T-helper 1 cell (primary cell): ENCODE measurements at places on chromosomes 13 and 19.

DNA sequence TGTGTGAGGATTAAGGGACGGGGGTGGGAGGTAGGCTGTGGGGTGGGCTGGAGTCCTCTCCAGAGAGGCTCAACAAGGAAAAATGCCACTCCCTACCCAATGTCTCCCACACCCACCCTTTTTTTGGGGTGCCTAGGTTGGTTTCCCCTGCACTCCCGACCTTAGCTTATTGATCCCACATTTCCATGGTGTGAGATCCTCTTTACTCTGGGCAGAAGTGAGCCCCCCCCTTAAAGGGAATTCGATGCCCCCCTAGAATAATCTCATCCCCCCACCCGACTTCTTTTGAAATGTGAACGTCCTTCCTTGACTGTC, 5.5 kb downstream of the FOSB start:
- DNase-seq, result no peak

DNA sequence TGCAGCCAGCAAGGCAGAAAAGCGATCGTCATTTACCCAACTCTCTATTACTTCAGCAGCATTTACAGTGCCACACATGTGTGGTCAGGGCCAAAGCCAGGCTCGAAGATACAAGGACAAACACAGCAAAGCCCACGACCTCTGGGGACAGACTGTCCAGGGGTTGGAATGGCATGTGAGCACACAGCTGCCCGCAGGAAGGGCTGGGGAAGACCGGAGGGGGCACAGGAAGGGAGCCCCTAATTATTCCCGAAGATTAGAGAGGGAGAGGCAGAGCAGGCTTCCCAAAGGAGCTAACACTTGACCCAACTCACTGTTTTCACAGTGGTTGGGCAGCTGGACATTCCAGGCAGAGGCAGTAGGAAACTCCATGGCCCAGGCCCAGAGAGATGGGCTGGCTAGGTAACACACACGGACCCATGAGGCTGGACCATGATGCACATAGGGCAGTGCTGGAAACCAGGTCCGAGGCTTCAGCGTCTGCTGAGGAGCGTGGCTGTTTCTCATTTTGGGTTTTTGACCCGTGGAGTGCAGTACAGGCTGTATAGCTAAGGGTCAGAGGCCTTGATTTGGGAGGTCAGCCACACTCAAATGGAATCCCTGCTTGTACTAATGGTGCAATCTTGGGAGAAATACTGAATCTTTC, 179.8 kb downstream of the FOXO1 start:
- no peak for DNase-seq

GRCh38 chr13:47886314-47886713, 114.8 kb downstream of the SUCLA2 start:
- DNase-seq, result peak; percentile 79

- DNase-seq, result no peak
Observed at GRCh38 chr13:31930901-31931522, 100.6 kb upstream of the FRY start.

GRCh38 chr19:50720181-50720920, 749 bp upstream of the SHANK1 start:
- DNase-seq, result no peak

DNA sequence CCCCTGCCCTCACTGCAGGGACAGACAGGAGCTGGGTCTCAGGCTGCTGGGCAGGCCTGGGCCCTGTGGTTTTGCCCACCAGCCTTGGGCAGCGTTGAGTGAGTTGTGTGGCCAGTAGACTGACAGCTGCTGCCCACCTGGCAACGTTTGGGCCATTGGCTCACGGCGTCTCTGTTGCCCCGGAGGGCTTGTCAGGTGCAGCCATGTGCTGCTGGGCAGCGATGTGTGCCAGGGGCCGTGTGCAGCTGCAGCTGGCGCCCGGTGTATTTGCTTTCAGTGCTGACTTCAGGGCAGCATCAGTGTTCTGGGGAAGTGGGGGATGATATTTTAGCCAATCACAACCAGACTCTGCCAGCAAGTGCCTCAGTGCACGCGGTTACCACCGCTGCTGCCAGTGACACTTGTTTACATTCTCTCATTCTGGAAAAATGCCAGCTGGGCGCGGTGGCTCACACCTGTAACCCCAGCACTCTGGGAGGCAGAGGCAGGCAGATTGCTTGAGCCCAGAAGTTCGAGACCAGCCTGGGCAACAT, 10.6 kb downstream of the FZR1 start:
- DNase-seq, result peak; percentile 31

- DNase-seq, result no peak
Observed at GRCh38 chr13:67844574-67844973, 614.4 kb upstream of the PCDH9 start.

DNA sequence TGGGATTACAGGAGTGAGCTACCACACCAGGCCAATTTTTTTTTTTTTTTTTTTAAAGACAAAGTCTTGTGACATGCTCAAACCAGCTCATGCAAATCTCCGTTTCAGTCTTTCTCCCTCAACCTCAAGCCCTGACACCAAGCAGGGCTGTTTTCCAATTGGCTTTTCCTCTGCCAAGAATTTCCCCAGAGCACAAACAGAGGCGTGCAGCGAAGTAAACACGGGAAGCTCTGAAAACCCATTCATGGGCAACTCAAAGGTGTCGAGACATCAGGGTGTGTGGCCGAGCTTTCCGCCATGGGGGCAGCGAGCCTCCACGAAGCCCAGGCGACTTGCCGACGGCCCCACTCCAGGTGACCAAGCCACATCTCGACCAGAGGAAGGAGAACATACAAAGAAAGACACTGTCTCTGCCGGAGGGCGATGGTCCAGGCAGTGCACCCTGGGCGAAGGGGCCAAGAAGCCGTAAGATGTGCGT, 70.0 kb downstream of the INSR start:
- DNase-seq, result no peak

DNA sequence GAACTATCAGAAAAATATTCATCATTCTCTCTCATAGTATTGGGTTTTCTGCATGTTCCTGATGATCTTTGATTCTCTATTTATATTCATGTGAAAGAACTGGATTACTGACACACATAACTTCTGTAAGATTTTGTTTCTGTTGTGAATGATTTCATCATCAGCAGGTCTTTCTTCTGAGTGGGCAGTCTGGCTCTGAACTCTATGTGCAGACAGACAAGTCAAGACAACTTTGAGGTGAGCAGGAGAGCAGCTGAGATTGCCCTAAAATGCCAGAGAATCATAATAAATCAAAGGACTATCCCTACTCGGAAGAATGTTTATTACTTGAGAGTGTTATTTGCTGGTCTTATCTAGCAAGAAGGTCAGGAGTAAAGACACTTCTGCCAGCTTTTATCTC, 652.1 kb upstream of the GPC6 start:
- DNase-seq, result no peak

GRCh38 chr19:52936151-52936953, 13.1 kb upstream of the ZNF888 start:
- DNase-seq, result no peak

DNA sequence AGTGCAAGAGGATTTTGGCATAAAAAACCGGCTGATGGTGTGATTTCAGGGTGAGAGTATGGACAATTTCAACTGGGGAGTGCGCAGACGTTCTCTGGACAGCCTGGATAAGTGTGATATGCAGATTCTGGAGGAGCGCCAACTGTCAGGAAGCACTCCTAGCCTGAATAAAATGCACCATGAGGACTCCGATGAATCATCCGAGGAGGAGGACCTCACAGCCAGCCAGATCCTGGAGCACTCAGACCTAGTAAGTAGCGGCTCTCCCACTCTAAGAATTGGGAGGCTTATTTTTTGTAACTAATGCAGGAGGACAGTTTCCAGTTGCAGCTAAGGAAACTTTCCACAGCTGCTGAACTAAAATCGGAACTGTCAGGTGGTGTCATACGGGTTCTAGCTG, 53.6 kb downstream of the ZAR1L start:
- DNase-seq, result no peak

DNA sequence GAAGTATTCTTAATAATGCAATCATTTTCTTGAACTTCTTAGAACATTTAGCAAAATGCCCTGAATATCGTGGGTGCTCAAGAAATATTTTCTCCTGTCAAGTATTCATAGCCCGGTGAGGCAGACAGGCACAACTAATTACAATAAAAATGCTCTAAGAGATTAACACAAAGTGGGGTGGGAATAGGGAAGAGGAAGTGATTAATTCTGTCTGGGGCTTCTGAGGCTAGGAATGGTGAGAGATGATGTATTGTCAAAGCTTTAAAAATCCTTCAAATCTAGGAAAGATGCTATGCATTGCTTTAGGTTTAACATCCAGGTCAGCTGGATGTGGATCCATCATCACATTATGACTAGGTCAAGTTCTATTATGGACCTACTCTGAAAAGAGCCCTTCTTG, 66.9 kb upstream of the POSTN start:
- DNase-seq, result no peak

- no peak for DNase-seq
Observed at GRCh38 chr19:30333291-30334065, 38.7 kb upstream of the ZNF536 start.

DNA sequence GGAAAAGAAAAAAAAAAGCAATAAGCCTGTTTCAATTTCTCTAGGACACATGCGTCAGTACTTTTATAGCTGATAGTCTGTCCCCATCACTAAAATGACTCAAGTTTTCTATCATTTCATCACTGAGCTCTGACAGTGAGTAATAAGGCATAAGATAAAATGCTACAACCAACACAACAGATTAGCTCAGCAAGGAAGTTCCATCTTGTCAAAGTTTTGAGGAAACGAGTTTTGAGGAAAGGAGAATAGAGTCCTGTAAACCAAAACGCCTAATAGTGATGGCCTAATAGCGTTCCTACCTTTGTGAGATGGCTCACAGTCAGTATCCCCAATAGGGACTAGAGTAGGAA, 145.1 kb downstream of the LACC1 start:
- DNase-seq, result no peak

DNA sequence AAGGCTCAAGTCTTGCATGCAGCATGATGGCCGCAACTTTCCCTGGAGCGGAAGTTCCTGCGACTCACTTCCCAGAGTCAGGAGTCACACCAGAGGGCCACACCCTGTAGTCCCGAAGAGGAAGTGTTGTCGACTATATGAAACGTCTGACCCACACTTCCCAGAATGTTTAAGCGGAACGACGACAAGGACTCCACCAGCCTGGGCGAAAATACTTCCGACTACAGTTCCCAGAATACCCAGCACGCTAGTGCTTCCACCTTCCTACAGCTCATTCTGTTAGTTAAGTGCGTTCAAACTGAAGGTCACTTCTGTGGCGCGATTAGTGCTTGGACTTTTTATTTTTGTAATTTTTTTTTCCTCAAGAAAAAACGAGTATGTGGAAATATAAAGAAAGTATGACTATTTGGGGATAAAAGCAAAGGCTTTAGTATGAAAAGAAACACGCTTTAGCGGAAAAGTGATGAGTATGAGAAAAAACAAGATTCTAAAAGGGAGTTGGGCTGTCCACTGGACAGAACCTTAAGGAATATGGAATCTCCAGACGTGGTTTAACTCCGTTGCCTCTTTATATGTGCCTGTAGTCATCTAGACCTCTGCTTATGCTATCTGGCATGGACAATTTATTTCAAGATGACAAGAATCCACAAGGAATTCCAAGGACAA, 15.5 kb upstream of the ZNF112 start:
- DNase-seq, result no peak

DNA sequence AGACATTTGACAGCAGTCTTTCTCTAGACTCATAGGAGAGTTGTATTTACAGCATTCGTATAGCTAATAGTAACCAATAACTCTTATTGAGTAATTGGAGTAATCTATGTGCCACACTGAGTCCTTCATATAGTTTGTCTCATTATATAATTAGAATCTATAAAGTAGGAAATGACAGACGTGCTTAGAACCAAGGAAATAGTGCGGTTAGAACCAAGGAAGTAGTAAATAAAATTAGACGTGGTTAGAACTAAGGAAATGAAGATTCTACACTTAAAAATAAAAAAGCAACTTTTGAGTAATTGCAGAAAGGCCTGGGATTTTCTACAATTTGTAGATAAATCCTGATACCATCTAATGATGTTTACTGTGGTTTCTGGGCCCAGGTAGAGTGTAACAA, 107.8 kb upstream of the TNFSF11 start:
- no peak for DNase-seq

DNA sequence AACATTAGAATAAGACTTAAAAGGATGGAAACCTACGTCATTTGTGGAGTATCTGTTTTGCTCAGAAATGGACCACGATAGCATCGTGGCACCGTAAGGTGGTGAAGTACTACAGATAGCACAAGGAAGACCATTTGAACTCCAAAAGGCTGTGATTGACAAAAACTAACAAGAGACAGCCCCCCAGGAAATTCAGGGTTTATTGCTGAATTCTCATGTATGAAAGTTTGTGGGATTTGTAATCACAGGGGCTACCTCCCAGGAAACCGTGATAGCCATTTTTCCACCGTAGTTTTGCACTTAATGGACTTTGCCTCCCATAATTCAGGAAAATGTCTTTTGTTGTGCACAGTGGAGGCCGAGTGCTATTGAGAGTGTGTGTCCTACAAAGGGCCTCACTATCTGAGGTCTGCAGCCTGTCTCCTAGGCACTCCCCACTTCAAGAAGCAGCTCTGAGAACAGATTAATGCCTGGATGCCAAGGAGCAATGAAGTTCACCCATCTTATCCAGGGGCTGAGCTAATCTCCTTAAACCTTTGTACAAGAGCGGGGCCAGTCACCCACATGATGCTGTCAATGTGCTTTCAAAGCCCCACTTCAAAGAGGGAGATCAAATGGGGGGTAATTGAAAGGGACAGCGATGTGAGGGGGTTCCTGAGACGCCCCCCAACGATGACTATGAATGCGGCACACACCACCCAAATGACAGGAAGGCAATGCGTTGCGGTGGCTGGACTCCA, 182.6 kb downstream of the COL4A1 start:
- no peak for DNase-seq

- no peak for DNase-seq
Observed at GRCh38 chr13:113126265-113127150, 3.9 kb downstream of the F10 start.

- no peak for DNase-seq
Observed at GRCh38 chr13:55069746-55070145, 2041.1 kb downstream of the OLFM4 start.

DNA sequence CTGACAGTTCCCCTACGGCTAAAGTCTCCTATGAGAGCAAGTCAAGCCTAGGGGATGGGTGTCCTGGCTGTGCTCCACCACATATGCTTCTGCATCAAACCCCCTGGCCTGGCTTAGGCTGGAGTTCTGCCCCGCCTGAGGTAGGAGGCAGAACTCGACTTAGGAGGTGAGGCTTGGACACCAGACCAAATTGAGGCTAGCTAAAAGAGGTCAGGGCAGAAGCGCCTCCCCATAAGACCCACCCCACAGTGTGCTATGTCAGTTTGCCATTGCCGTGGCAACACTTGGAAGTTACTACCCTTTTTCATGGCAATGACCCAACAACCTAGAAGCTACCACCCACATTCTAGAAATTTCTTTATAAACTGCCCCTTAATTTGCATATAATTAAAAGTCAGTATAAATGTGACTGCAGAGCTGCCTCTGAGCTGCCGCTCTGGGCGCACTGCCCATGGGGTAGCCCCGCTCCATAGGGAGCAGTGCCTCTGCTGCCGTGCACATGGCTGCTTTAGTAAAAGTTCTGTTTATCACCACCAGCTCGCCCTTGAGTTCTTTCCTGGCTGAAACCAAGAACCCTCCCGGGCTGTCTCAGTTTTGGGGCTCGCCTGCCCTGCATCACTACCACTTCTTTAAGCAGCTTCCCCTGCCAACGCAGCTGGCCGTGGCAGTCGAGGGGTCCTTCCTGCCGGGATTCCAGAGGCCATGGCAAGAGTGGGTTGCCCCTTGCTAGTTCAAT, 20.2 kb downstream of the AP1M1 start:
- DNase-seq, result no peak

- no peak for DNase-seq
Observed at GRCh38 chr13:49165798-49166752, 54.1 kb upstream of the MLNR start.
